ENCODE measurements at places on chromosomes 16 and 17. TPM values are rescaled to one million over a fixed set of nuclear protein-coding genes. Genes with fewer than 3 reads are reported as not detected.

The CTRB1 gene
- total RNA-seq, result not detected

DNA sequence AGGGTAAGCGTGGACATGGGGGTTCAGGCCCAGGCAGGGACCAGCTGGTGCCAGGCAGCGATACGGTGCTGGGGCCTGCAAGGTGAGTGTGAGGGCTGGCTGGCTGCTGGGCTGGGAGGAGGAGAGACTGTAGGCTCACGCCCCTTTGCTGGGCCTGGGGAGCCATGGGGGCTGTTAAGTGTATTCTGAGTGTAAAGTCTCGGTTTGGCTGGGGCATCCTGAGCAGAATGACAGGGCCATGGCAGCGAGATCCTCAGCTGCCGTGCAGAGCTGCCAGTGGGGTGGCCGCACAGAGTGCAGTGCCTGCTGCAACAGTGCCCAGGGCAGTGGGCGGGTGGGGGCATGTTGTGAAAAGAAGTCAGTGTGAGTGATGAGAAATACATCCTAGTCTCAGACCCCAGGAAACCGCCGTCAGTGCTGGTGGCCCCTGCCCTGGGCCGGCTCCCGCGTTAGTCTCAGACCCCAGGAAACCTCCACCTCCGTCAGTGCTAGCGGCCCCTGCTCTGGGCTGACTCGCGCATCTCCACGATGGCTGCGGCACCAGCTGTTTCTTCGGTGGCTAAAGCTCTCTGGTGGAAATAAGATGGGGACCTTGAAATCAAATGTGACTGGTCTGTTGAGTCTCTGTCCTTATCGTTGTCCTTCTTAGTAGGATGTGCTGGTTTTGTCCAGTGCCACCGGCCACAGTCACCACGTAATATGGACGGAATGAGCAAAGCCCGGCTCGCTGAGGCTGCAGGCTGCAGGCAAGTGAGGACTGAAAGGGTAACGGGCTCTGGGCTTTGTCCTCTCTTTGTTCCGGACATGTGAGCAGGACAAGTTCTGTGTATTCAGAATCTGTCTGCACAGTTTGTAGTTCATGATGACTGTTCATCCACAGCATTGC, 22.9 kb downstream of the ACSF3 start:
- DNase-seq, result no peak

GRCh38 chr16:83771306-83771942, 36.4 kb upstream of the HSBP1 start:
- no peak for DNase-seq

The RHBDF1 gene
- 11.8 TPM for total RNA-seq

The PRSS36 gene
- total RNA-seq, result 10.6 TPM

The CCL16 gene
- not detected for total RNA-seq

GRCh38 chr17:55285340-55286301, 20.9 kb downstream of the HLF start:
- no peak for DNase-seq

- no peak for DNase-seq
Measured at GRCh38 chr17:2957631-2958286, 105.6 kb downstream of the OR1D5 start.

DNA sequence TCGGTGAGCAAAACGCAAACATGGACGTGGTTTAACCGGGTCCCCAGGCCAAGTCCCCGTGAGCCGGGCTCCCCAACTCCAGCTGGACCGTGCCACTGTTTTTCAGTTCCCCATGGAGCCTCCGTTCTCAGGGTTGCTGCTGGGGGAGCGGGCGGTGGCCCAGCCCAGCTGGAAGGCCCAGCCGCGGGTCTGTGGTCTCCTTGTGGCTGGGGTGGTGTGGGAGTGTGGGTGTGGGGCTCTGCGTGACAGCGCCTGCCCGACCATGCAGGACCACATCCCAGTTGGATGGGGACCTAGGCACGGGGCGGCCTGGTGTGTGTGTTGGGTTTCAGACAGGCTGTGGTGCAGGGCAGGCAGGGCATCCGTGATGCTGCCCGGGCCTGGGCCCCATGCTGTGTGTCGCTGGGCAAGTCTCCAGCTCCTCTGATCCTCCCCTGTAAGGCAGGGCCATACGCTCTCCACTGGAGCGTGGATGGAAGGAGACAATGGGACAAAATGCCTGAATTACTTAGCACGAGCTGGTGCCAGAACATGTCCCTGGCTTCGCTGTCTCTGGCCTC, 40.3 kb downstream of the COX4I1 start:
- no peak for DNase-seq

The PHF12 gene
- total RNA-seq, result 10.6 TPM

The CTDNEP1 gene
- total RNA-seq, result 9.6 TPM

The SMG1 gene
- 35.6 TPM for total RNA-seq

The KCNJ18 gene
- total RNA-seq, result not detected

DNA sequence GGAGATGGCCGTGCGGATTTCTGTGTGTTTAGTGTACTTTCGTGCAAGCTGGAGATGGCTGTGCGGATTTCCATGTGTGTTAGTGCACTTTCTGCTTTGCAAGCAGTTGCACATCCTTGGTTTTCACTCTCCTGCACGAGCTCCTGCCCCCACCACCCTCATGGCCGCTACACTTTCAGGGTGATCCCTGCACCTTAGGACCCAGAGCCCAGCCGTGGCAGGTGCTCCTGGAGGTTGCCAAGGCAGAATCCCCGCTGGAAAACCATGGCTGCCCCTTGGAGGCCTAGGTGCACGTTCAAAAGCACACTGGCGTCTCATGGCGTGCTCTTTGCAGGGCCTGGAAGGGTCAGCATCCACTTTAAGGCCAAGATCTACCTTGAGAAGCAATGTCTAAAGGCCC, 311.0 kb upstream of the TNRC6C start:
- DNase-seq, result no peak

DNA sequence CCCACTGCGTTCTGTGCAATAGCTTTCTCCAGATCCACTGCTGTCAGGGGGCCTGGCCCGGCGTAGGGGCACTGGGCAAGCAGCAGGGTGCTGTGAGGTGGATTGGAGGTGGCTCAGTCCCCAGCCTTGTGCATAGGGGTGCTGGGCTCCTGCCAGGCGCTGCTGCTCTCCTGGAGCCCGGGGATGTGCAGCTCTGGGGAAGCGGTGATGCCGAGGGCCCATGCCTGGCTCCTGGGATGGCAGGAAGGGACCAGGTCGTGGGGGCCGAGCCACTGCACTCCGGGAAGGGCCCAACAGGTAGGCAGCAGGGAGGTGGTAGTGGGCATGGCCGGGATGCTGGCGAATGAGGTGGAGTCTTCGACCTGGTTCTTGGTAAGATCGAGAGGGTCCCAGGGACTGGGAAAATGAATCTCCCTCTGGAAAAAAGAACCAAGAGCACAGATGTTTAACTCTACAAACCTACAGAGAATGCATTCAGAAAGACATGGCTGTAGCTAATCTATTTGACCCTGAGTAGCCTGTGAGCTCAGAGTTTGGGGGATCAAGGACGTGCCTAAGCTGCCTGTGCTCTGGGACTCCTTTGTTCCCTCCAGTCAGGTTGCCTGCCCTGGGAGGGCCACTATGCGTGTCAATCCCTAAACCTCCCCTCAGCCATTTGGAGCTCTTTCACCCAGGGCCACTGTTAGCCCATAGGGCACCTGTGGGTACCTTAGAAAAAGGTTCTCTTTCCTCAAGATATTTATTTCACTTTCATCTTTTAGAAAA, 6.6 kb upstream of the SUPT4H1 start:
- DNase-seq, result no peak

DNA sequence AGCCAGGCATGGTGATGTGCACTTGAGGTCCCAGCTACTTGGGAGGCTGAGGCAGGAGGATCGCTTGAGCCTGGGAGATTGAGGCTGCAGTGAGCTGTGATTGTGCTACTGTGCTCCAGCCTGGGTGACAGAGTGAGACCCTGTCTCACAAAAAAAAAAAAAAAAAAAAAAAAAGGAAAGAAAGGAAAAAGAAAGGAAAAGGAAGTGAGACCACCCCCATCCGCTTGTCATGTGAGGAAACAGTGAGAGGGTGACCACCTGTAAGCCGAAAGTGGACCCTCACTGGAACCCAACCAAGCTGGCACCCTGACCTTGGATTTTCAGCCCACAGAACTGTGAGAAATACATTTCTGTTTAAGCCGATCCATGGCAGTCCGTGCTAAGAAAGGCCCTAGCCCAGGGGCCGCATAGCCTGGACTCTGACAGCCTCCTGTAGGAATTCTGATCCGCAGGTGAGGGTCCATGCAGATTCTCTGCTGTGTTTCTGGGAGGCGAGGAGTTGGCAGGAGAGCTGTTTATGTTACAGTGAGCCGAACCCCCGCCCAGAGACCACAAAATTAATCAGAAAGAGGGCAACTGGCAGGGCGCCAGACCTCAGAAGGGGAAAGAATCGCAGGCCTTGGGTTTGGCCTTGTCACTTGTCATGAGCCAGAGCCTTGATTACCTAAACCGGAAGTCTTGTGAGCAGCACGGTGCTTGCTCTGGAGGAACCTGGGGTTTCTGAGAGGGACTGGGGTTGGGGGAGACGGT, 945 bp downstream of the SGSH start:
- DNase-seq, result peak; percentile 88

The ZFP3 gene
- not detected for total RNA-seq

GRCh38 chr16:56300891-56301850, 109.9 kb downstream of the GNAO1 start:
- DNase-seq, result peak; percentile 65

DNA sequence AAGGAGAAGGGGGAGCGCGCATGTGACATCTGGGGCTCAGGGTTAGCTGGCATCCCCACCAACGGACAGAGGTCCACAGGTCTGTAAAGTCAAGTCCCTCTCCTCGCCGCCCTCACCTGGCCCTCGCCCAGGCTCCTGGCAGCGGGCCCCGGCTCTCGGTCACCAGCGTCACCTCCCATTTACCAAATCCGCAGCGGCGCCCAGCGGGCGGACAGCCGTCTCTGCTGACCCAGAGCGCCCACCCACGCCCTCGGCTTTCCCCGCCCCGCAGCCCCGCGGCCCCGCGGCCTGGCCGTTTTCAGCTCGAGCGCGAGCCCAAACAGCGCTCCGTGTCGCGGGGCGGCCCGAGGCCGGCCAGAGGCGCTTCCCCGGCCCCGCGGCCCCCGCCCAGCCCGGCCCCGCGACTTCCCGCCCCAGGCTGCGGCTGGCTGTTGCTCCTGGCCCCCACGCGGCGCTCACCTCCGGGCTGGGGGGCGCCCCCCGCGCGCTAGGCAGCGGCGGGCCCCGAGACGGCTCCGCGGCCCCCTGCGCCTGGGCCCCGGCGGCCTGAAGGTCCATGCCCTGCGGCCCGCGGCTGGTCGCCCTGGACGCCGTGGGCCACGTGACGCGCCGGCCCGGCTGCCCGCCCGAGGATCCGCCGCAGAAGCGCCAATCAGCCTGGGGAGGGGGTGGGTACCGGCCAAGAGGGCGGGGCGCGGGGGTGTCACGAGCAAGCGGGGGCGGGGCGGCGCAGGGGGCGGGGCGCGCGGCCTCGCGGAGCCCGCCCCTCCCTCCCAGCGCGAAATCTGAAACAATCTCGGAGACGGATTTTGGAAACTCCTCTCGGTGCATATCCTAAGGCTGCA, at the start of gene COPRS:
Gene COPRS (minus strand): TSS at position 603 of the 845 bp plus-strand sequence. CDS start 45 bp downstream, at position 558.
- peak; percentile 62 for DNase-seq

GRCh38 chr17:51085150-51085805, 35.4 kb downstream of the SPAG9 start:
- no peak for DNase-seq

The SPNS2 gene
- total RNA-seq, result 2.3 TPM

DNA sequence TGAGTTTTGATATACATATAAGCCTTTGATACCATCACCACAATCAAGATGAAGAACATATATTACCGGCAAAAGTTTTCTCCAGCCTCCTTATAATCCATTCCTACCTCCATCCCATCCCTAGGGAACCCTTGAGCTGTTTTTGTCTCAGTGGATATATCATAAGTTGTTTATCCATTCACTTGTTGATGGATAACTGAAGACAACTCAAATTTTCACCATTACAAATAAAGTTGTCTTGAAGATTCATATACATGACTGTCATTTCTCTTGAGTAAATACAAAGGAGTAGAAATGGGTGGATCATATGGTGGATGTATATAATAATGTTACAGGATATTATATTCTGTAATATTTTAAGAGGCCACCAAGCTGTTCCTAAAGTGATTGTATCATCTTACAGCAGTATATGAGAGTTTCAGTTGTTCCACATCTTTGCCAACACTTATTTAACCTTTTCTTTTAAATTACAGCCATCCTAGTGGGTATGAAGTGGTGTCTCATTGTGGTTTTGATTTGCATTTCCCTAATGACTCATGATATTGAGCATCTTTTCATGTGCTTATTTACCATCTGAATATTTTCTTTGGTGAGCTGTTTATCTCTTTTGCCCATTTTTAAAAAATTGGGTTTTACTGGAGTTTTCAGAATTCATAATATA, 17.4 kb downstream of the NF1 start:
- DNase-seq, result no peak

- DNase-seq, result no peak
Measured at GRCh38 chr16:22955461-22956070, 141.6 kb downstream of the HS3ST2 start.

DNA sequence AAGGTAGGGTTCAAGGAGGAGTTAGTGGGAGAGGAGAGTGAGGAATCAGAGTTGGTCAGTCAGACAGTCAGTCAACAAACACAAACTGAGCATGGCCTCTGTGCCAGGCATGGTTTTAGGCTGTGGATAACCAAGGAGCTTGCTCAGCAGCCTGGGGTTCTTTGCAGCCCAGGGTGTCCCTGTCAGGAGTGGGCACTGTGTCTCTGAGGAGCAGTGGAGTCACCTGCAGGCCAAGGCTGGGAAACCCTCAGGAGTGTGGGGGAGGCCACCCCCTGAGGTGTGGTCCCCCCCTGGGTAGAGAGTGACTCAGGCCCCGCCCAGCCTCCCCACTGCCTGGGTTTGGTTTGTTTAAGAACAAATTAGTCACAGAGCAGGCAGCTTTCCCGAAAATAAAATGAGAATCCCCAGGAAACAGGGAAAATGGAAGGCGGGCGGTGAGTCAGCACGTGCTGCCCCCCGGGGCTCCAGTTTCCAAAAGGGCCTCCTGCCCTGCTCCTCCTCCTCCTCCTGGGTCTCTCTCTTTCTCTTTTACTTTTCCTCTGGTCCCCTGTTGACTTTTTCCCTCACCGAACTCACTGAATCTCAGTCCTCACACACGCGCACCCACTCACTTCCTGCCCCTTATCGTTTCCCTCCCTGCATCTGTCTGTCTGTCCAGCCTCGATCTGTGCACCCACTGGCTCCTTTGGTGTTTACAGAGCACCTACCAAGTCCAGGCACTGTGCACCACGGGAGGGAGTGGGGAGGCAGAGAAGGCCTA, 44.3 kb downstream of the SOCS3 start:
- peak; percentile 92 for DNase-seq

The MPRIP gene
- 92.8 TPM for total RNA-seq
